Coronary artery (tissue), 2 donors: ENCODE measurements at places on chromosomes 12 and 14.

GRCh38 chr12:95881331-95881955 is 22.7 kb downstream of the SNRPF start:
- no peak for DNase-seq

- no peak for DNase-seq
Measured at GRCh38 chr12:46711756-46712155, 114.0 kb downstream of the SLC38A4 start.

GRCh38 chr12:70427611-70428010 is 61.5 kb downstream of the KCNMB4 start:
- DNase-seq, result no peak

- DNase-seq, result peak; percentile 72
Measured at GRCh38 chr14:68633131-68633991, 159.5 kb downstream of the ZFP36L1 start.

DNA sequence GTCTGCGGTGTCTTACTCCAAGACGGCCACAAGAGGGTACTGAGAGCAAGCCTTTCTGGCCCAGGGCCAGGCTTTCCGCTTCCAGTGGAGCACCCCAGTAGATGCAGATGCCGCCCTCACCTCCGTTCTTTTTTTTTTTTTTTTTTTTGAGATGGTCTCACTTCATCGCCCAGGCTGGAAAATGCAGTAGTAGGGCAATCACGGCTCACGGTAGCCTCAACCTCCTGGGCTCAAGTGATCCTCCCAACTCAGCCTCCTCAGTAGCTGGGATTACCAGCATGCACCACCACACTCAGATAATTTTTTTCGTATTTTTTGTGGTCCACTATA is 5.6 kb upstream of the LBHD2 start:
- DNase-seq, result no peak

DNA sequence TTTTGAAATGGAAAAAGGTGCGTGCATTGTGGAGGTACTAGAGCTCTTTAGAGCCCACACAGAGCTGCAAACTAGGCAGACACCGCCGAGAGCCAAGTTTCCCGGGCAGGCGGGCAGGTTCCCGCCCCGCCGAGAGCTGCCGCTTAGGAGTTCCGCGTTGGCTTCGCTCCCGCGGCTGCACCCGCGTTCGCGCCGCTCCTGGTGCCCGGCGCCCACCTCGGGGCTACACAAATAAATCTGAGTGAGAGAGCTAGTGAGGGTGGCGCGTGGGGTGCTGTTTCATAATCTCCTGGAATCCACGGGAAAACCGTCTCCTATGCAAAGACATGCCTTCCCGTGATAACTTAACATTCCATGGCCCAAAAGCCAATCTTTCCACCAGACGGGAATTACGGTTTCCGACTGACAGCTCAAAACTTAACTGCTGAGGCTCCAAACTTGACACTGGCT is 645 bp downstream of the KITLG start:
- DNase-seq, result no peak

- DNase-seq, result no peak
Measured at GRCh38 chr12:88413646-88414045, 166.6 kb downstream of the KITLG start.

- DNase-seq, result no peak
Measured at GRCh38 chr14:50846226-50846880, 15.4 kb upstream of the NIN start.

DNA sequence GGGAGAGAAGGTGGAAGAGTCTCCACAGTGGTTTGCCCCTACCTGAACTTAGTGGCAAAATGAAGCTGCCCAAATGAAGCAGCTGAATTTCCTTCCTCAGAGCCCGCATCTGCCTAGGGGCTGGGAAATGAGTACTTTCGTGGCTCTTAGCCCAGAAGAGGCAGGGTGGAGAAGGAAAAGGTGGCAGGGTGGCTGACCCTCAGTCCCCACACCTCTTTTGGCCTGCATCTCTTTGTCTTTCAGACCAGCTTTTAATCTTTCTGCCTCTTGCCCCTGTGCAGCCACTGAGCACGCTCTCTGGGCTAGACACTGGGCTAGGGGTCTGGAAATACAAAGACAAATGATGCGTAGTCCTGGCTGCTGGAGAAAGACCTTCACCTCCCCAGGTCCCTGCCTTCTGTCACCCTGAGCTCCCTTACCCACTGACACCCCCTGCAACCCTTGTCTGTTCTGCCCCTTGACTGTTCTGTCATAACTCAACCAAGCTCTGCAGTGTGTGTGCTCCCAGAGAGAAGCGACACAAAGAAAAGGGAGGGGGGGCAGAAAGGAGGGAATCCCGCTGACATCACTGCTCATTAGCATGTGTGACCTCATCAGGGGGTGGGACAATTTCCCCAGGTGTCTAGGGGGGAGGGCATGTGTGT is 371 bp upstream of the REM2 start:
- no peak for DNase-seq

GRCh38 chr12:2306012-2306411 is 253.2 kb downstream of the CACNA1C start:
- DNase-seq, result no peak

- DNase-seq, result no peak
Measured at GRCh38 chr14:32576088-32576795, 247.1 kb downstream of the AKAP6 start.
